ENCODE measurements at places on chromosomes 3 and 15.
A peak's percentile ranks its signal among the peaks of the same experiment; 100 is the strongest.

- no peak for DNase-seq
Observed at GRCh38 chr3:32405155-32405554, 13.5 kb downstream of the CMTM7 start.

GRCh38 chr3:55198554-55198953 lies 270.7 kb upstream of the LRTM1 start:
- DNase-seq = no peak

- DNase-seq = no peak
Observed at GRCh38 chr15:51186181-51186705, 91.5 kb upstream of the TNFAIP8L3 start.

DNA sequence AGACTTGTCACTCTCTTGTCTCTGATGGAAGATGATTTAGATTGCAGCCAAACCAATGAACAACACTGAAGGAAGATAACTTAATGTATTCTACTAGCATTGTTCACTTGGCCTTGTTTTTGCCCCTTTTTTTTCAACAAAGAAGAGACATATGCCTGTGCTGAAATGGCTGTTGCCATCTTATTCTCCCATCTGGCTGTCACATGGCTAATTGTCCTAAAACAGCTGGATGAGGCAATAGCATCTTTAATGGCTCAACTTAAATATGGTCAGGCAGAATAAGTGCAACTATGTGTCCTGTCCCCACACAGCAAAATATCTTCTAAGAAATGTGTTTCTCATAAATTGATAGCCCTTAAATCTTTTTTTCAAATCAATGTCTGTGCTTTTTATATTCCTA lies 576.9 kb downstream of the TUSC7 start:
- DNase-seq = no peak

GRCh38 chr15:94258246-94258645 lies 26.9 kb downstream of the MCTP2 start:
- DNase-seq = no peak

DNA sequence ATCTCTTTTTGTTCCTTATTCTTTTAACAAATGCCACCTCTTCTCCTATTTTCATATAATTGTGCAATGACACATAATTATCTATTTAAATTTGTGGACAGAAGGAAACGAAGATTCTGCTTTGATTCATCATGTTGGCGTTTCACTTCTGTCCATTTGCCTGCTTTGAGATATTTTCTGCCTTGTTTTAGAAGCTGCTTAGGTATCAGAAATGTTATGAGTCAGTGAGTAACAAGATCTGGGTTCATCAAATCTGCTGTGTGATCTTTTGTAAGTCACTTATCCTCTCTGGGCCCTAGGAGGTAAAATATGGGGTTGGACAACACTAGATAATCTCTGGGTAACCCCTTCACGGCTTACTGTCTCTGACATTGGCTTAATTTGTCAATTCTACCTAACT lies 7.3 kb upstream of the MINDY4B start:
- DNase-seq = no peak

DNA sequence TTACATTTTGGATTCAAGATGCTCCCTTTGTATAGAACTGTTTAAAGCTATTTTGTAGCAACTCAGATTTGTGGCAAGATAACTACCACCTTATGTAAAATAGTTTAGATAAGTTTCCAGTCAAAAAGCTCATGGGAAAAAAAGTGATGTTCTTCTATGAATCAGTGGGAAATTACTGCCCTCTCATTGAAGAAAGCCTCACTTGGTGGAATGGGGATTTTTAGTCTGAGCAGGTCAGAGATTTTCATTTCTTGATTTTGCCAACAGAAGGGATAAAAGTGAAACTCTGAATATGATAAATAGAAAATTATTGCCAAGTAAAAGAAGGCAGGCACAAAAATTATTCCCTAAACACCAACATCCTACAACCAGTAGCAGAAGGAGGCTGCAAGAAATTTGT lies 25.8 kb upstream of the CSTA start:
- no peak for DNase-seq

GRCh38 chr15:99496302-99496629 lies 69.5 kb upstream of the MEF2A start:
- DNase-seq = no peak

- DNase-seq = no peak
Observed at GRCh38 chr15:39801641-39802309, 19.1 kb upstream of the FSIP1 start.

DNA sequence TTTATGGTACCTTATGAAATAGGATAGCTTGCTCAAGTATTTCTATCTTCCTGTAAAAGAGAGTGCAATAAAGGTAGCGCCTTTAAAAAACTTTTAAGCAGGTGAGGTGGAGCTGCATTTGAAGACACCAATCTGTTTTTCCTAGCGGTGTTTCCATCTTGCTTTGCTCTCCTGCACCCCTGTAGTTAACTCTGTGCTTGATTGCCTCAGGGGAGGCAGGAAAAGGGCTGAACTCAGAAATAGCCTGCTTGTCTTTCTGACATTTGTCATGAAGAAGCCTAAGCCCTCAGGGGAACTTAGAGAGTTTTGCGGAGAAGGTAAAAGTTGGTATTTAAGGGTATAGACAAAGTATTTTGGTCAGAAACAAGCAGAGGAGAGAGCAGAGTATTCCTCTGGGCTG lies 63.0 kb upstream of the TPRG1 start:
- DNase-seq = no peak

GRCh38 chr15:76336254-76337058 lies at the start of gene ISL2:
ISL2 (plus strand) TSS chr15:76336773; CDS start chr15:76336884, 111 bp downstream.
- DNase-seq = peak; percentile 67

DNA sequence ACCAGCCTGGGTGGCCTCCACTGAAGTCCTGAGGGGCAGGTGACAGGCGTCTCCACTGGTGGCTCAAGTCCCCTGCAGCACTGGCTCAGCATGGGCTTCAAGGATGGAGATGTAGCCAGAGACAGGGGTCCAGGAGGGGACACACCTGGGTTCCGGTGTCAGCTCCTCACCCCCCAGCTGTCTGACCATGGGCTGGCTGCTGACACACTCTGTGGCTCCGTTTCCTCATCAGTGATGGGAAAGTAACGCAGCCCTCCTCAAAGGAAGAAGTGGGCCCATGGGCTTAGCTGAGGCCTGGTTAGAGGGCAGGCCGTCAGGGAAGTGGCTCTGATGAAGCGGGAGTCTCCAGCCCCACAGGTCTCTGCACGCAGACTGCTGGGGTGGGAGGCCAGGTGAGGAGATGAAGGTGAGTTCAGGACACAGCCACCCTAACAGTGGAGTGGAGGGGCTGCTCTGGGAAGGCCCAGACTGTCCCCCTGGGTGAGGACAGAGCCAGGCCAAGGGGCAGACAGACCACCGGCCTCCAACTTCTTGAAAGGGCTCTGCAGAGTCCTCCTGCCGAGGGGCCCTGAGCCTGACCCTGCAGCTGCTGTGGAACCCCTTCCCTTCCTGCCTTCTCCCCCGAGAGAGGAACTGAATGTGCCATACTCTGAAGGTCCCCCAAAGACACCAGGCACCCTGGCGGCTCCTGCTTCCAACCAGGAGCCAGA lies 24.0 kb downstream of the PSTPIP1 start:
- DNase-seq = peak; percentile 13

- no peak for DNase-seq
Observed at GRCh38 chr3:99943931-99944761, 126.5 kb downstream of the CMSS1 start.

- DNase-seq = no peak
Observed at GRCh38 chr3:77014226-77014625, 25.7 kb upstream of the ROBO2 start.

DNA sequence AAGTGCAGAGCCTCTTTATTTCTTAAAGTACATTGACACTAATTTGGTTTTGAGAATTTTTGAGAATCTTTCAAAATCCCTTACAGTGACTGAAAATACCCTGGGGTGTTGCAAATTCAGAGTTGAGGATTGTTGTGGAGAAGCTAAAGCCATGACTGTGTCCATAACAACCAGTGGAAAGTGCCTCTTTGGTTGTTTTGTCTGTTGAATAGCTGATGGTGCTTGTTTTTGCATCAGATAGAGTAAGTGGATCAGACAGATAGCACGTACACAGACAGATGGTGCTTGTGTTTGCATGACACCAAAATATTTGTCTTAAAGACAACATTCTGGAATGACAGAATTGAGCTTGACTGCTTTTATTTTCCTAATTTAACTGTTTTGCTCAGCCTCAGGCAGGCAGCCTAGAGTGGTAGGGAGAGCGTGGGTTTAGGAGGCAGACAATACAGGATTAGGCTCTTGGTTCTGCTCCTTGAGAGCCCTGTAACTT lies 265.0 kb downstream of the IL20RB start:
- no peak for DNase-seq

DNA sequence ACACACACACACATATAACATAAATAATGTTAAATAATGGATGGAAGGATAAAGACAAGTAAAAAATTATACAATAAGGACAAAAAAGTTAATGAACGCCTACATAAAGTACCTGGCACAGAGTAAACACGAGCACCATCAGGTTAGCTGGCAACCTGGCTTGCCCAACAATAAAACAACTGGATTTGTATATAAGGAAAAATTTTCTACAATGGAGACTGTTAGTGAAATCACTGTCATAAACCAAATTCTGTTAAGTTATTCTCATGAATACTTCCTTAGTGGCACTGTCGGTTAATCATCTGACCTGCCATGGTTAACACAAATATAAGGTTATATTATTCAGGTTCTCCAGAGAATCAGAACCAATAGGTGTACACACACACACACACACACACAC lies 54.8 kb downstream of the DPH6 start:
- no peak for DNase-seq

- no peak for DNase-seq
Observed at GRCh38 chr3:70488816-70489215, 176.4 kb upstream of the MDFIC2 start.

- DNase-seq = no peak
Observed at GRCh38 chr15:63601704-63602185, 4.6 kb downstream of the FBXL22 start.

GRCh38 chr3:134956395-134956794 lies 161.3 kb downstream of the EPHB1 start:
- DNase-seq = no peak

GRCh38 chr3:44323341-44323955 lies 15.1 kb upstream of the TCAIM start:
- peak; percentile 76 for DNase-seq

GRCh38 chr3:175457301-175457700 lies 598.2 kb downstream of the NAALADL2 start:
- DNase-seq = no peak

- no peak for DNase-seq
Observed at GRCh38 chr15:68417897-68418296, 14.1 kb downstream of the ITGA11 start.

- DNase-seq = no peak
Observed at GRCh38 chr3:123805101-123805500, 79.0 kb downstream of the MYLK start.

- no peak for DNase-seq
Observed at GRCh38 chr3:28191363-28191762, 50.1 kb upstream of the CMC1 start.

DNA sequence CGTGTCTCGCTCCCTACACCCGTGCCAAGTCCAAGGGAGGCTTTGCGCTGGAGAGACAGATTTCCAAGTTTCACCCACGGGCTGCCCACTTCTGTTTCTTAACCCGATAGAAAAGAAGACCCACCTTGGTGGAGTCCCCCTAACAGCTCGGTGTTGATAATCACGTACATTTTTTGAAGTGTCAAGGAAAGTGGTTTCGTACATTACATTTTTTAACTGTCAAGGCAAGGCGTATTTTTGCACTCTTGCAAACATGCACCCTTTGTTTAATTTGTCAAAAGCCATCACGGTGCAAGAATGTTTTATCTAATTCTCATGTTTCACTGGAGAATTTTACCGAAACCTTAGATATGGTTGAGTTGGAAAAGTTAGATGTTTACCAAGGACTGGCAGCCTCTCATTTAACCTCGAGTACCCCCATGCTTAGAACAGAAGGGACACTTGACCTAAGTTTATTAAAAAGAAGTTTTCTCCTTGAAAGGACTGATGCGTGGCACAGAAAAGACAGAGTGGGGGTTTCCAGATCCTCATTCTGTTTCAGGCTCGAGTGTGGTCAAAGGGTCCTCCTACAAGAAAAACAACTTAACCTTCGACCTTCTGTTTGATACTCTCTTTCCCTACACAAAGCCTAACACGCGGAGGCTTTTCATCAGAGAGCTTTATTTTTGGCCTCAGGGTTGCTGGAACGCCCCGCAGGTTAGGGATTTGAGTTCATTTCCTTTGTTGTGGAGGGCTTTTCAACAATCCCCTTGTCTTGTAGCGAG lies 882 bp downstream of the GXYLT2 start:
- DNase-seq = no peak

DNA sequence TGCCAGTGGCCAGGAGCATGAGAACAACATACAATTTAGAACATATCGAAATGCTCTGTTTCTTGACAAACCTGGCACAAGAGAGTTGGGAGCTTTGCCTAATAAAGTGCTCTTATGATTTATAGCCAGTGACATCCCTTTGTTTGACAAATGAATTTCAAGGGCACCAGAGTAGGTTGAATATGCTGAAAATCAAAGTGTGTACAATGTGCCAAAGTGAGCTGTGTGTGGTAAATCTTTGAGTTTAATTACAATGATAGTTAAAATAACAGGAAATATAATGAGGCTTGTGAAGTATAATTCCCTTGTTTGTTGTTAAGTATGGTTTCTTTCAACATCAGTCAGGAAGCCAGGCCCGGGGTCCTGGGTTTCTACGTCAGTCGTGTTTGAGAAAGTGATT lies 211.9 kb downstream of the EBLN2 start:
- no peak for DNase-seq

DNA sequence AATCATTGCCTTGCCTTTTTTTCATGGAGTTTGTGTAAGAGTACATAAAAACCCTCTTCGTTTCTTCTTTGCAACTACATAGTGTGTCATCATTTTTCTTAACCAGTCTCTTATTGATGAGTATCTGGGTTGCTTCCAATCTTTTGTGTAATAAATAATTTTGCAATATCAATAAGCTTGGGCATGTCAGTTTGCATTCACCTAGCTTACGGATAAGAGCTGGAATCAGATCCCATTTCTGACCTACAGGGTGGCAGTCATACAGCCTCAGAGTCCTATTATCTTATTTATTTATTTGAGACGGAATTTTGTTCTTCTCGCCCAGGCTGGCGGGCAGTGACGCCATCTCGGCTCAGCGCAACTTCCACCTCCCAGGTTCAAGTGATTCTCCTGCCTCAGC lies 18.3 kb downstream of the ANP32A start:
- no peak for DNase-seq

- no peak for DNase-seq
Observed at GRCh38 chr3:15382405-15382923, 44.9 kb downstream of the METTL6 start.

DNA sequence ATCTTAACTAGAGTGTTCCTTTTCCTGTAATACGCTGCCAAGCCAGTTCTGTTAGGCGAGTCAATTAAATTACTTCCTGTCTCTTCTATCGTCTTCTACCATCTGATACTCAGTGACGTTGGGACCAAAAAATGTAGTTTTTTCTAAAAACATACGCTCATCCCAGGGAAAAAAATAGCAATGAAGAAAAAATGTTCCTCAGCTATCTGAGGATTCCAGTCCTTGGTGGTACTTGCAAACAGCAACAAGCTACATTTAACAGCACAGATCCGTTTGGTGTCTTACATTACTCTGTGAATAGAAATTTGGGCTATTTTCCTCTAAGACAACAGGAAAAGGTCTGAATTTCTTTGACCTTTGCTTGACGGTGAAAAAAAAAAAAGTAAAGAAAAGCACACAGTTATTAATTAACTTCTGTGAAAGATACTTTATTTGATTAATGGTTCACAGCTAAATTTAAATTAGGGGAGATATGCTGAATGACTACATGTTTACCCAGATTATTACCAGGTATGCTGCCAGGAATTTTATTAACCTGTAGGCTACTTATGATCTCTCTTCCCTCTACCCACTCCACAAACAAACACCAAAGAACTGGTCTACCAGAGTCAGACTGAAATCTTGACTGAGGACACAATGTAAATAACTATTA lies 254.4 kb upstream of the ZPLD1 start:
- DNase-seq = no peak
